ENCODE measurements at places on chromosomes 12 and 14.

DNA sequence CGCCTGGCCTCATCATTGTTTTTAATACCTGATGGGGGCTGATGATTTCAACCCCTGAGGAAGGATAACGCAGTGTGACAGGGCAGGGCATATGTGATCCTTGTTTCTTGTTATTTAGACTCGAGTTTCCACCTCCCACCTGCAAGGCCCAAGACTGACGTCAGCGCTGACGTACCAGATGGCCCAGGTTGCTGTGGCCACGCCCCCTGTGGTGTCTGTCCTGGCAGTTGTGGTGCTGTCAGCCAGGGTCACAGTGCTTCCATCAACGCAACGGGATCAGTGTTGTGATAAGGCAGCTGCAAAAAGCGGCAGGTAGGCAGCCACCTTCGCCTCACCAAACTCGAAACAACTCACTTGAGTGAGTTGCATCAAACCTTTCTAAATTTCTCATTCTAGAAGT is 18.4 kb downstream of the DDX51 start:
- no peak for DNase-seq

GRCh38 chr14:99137001-99137700 is 134.8 kb downstream of the BCL11B start:
- DNase-seq: no peak

GRCh38 chr12:72134246-72135020 is 137.7 kb upstream of the TRHDE start:
- DNase-seq: no peak

GRCh38 chr12:15497671-15498292 is 175.5 kb downstream of the PTPRO start:
- DNase-seq: no peak

- DNase-seq: no peak
These were observed 2.7 kb downstream of the GPX2 start for GRCh38 chr14:64939817-64940190.

DNA sequence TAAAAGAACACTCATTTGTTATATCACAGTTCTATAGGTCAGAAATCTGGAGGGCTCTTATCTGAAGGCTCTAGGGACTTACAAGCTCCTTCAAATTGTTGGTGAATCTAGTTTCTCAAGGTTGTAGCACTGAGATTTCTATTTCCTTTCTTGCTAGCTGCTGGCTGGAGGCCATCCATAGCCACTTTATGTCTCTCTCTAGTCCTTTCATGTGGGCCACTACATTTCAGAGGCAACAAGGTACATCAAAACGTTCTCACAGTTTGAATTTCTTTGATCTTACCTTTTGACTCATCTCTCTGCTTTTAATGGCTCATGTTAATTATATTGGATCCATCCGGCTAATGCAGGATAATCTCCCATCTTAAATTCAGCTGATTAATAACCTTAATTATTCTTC is 286.8 kb downstream of the DIO2 start:
- DNase-seq: no peak

GRCh38 chr12:70430400-70430799 is 64.3 kb downstream of the KCNMB4 start:
- no peak for DNase-seq

DNA sequence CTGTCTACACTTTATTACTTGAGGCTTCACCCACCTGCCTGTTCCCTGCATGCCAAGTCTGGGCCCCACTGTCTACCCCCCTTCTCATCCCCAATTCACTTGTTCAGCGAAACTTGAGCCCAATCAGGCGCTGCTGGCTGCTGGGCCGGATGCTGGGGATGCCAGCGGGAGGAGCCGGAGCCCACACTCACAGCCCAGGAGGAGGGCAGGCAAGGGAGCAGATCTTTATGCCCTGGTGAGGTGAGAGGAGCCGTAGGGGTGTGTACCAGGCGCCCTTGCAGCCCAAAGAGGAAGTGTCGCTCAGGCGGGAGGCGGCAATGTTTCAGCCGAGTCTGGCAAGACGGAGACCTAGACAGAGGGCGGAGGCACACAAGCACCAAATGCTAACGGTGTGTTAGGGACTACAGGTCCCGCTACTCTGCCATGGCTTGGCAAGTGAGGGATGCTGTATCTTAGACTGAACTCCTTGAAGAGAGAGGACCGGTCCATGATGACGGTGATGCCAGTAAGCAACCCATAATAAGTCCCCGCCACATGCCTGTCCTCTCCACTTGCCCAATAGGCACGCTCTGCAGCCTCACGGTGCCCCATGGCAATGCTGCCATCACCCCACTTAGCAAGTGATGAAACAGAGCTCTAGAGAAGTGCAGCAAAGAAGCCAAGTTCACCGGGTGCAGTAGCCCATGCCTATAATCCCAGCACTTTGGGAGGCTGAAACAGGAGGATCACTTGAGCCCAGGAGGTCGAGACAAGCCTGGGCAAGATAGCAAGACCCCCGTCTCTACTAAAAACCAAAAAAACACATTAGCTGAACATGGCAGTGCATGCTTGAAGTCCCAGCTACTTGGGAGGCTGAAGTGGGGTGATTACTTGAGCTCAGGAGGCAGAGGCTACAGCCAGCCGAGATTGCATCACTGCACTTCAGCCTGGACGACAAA is 41.6 kb downstream of the LRRC74A start:
- peak; percentile 24 for DNase-seq

- DNase-seq: no peak
These were observed 88.2 kb downstream of the KLHL28 start for GRCh38 chr14:44873536-44873935.

- no peak for DNase-seq
These were observed 239.4 kb upstream of the PDE3A start for GRCh38 chr12:20128928-20129327.

- DNase-seq: no peak
These were observed 5.0 kb upstream of the MMP19 start for GRCh38 chr12:55847603-55848291.

DNA sequence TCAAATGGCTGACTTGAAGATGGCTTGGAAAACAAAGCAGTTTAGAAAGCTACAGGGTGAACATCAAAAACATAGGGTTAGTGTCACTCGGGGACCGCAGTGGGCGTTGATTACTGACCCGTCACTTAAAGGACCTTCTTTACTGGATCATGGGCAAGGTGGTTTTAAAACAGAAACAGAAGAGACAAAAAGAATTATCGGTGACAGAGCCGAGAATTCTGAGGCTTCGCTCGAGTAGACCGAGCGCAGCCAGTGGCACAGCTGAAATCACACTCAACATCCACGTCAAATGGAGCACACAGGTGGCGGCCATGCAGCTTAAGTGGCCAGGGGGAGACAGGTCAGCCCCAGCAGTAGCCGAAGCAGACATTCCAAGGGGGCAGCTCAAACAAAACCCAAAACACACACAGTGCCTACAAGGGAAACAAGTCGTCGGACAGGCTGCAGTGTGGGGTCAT is 17.3 kb downstream of the SNRNP35 start:
- DNase-seq: no peak

- DNase-seq: no peak
These were observed 3.9 kb downstream of the BLTP3B start for GRCh38 chr12:100138803-100139098.

DNA sequence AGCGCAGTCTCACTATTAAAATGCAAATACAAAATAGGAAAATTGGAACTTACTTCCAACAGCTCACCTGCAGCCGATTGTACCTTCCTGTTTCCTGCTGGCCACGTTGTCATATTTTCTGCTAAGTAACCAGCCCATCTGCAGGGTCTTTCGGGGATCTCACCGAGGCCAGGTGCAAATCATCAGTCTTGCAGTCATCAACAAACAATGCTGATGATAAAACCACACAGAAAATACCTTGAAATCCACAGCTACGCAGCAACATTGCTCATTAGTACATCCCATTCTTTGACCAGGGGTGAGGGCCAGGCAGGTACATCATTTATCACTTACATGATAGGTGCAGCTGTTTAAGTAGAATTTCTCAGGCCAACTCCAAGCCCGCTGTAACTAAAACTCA is 406.9 kb downstream of the TMEM121 start:
- DNase-seq: no peak

- DNase-seq: no peak
These were observed 97.5 kb downstream of the TMX1 start for GRCh38 chr14:51337520-51337919.

DNA sequence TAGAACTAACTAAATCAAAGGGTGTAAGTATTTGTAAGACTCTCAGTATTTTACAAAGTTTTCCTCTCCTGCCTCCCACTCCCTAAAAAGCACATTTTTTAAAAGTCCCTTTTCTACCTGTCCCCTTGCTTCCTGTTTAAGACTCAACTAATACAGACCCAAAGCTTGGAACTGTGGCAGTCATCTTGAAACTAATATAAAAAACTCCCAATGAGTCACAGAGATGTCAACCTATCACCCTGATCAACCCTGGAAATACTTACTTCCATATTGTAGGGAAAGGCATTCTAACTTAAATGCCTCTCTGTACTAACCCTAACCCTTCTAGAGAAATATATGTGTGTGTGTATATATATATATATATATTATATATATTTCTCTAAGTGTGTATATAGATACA is 184.8 kb downstream of the SPTSSA start:
- DNase-seq: no peak

DNA sequence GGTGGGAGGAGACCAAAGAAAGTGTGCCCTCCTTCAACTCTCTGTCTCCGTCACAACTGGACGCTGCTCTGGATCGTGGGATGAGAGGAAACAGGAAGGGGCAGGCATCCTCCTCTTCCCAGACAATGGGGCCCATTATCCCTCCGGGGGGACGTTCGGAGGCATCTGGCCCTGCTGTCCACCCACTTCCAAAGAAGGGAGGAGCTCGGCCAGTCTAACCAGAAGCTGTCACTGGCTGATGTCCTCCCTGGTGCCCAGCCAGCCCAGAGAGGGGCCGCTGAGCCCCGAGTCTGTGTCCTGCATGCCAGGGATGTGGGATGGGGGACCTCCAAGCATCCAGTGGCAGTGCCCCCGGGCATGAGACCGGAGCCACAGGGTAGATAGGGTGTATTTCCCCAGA is 39.8 kb upstream of the MEG3 start:
- DNase-seq: no peak

DNA sequence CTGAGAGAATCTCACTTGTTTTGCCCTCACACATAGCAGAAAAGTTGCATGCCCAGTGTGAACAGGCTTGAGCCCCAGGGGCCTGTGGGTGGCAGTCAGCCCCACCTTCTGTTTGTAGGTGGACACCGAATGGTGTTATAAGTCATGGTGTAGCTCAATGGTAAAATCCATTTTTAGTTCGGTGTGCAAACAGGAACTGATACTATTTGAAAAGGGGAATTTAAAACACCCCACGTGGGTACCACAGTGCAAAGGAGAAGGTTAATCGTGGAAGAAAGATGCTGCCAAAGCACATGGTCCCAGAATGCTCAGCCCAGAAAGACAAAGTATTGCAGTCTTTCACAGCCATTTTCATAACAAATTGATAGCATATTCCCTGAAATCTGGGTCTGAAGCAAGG is 71.8 kb upstream of the GZMB start:
- no peak for DNase-seq

- DNase-seq: no peak
These were observed 69.9 kb upstream of the FOXN3 start for GRCh38 chr14:89486961-89487360.

DNA sequence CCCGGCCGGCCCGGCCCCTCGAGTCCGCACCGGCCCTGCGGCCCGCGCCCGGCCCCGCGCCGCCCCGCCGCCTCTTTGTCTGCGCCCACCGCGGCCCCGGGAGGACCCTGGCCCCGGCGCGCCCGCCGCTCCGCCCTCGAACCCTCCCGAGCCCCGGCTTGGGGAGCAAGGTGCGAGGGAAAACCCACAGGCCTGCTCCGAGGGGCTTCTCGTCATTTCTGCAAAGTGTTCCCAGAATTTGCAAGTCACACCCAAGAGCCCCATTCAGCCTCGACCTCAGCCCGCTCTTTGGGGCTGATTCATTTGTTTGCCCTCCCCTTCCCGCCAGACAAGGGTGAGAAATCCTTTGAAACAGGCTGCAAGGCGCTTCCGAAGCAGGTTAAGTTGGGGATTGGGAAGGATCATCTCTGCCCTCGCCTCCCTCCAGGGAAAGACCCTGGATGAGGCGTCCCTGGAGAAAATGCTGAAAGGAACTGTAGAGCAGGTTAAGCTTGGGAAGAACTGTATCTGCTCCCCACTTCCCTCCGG is 325 bp upstream of the CLIP1 start:
- peak; percentile 36 for DNase-seq

DNA sequence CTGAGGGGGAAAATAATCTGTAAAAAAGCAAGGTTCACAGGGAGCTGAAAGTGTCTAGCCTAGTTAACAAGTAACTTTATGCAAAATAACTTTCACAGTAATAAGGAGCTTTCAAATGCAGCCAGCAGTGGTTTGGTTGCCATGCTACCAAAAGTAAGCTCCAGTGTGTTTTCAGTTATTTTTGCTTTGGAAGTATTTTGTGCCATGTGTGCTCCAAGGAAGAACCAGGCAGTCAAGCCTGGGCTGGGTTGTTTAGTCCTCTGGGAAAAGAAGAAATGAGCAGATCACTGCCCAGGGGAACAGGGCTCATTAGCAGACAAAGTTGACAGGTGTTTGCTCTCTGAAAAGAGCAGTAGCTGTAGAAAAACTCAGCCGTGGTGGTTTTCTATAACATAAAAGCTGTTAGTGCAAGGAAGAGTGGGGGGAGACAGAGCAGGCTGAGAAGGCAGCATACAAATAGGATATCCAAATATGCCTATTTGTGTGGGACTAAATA is 92.8 kb upstream of the TMTC2 start:
- DNase-seq: no peak

DNA sequence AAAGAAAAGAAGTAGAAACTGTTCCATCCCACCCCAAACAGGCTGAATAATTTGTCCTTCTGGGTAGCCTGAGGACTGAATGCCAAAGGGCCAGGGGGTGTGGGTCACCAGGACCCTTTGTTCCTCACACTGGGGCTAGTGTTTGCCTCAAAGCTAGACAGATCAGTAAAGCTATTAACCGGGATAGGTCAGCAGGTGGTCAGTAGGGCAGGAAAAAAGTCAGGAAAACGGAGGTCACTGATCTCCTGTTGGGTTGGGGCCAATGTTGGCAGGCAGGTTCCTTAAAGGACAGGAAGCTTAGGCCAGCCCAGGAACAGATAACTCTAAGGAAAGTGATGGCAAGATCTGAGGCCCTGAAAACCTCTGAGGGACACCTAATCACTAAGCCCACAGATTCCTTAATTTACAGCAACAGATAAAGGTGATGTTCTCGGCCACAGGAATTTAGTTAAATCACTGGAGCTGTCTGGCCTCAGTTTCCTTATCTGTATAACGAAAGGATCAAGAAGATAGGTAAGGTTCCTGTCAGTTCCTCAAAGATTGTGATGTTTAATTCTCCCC is 22.7 kb upstream of the TMPO start:
- no peak for DNase-seq

DNA sequence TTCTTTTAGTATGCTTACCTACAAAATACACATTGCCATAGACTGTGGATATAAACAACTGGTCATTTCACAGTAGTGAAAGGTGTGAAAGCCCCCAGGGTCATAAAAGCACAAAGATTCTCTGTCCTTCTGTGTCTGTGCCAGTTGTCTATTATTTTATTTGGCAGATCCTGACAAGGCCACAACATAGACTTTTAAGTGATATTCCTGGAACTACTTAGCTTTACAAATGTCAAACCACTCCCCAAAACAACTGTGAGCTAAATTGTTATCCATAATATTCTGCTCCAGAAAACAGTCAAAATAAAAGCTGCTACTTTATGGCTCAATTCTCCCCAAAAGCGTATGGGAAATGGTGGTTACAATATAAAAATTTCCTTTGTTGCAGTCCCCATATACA is 172.1 kb downstream of the SEC23A start:
- DNase-seq: no peak

Measured in activated CD4-positive, alpha-beta T cell treated with anti-CD3 and anti-CD28 coated beads, Interleukin-2, amount 50 U/mL, for 24 hours (primary cell).